ENCODE measurements at places on chromosomes 12 and 14. TPM values are rescaled to one million over a fixed set of nuclear protein-coding genes. Genes with fewer than 3 reads are reported as not detected.

HOXC10 gene
- 15.3 TPM for total RNA-seq

NANOG gene
- not detected for total RNA-seq

GPRC5D gene
- total RNA-seq, result not detected

RTL1 gene
- 0.02 TPM for total RNA-seq

LHX5 gene
- 0.02 TPM for total RNA-seq

PDE3A gene
- total RNA-seq, result 13.5 TPM

ADCY6 gene
- 7.1 TPM for total RNA-seq

GALNT8 gene
- not detected for total RNA-seq
